ENCODE measurements at places on chromosomes 1 and 21.
A peak's percentile ranks its signal among the peaks of the same experiment; 100 is the strongest.

DNA sequence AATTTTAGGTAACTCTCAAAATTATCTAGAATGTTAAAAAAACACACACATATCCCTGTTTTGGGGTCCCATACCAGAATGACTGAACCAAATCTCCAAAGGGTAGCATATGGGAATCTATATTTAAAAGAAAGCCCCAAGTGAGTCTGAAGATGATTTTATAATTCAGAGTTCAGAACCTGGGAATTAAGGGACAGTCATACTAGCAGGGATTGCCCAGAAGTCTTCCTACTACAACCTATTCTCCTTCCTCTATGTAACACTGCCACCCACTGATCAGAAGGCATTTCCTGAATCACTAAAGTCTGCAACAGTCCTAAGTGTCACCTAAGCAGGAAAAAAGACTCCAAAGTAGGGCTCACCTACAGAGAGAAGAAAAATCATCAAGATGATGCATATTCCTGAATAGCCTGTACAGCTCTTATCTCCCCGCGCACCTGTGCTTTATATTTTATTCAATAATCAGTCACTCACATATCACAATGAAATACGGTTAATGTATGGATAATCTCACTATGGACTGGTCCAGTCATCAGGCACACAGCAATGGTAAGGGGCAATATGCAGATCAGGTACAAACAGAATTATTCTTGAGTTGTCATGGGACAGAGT is 4.9 kb downstream of the RGS1 start:
- no peak for DNase-seq

DNA sequence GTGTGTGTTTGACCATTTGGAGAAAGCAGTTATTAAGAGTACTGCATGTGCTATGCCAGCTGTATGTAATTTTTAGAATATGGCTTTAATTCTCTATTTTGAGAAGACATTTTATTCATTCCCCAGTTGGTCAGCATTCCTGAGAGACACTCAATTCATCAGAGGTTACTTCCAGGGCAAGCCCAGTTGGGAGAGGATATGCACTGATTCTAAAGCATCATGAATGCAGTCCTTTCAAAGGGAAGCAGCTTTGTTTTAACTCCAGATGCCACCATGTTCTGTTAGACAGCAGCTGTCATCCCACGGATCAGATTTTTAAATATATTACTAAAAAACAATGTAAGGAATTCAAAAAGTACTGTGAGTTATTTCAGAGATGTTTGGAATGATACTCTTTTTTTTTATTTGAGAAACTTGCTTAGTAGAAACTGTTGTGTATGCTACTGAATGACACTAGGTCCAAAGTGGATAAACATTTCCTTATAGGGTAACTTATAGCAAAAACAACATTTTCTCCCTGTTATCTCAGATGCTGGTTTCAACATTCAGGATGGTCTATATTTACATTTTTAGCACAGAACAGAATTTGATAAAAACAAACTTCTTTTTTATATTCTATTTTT is 149.5 kb upstream of the B3GALT2 start:
- DNase-seq, result peak; percentile 1

GRCh38 chr1:203627398-203627797 is 766 bp downstream of the ATP2B4 start:
- no peak for DNase-seq

GRCh38 chr1:6809461-6809860 is 24.2 kb downstream of the CAMTA1 start:
- DNase-seq, result no peak

DNA sequence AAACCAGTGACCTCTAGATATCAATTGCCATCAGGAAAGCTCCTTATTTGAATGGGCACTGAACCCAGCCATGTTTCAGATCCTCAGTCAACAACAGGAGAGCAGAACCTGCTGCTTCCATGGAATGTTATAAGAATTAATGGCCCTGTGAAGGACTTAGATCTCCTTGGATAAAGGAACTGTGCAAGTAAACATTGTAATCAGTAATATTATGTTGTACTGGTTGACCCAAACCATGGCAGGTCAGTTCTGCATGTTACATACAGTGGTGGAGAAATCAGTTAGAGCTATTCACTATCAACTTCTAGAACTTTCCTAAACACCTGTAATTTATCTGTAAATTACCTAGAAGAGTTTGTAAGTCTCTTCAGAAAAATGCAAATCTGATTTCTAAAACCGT is 11.2 kb upstream of the CLDN8 start:
- no peak for DNase-seq

DNA sequence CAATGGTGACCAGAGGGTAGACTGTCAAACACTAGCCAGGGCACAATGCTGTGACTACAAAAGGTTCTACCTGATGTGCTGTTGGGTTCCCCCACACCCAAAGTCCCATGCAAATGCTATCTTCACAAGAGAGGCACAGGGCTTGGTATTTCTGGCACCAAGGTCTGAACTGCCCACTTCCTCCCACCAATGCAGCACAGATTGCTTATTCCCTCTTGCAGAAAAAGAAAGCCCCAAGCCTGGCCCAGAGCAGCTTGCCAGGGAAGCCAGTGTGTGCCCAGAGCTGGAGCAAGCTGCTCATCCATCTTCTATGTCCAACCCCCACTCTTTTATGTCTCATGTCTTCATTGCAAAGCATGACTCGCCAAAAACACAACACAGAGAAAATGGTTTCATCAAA is 149.4 kb upstream of the CAMK1G start:
- no peak for DNase-seq

GRCh38 chr1:18058981-18059605 is 48.5 kb upstream of the IGSF21 start:
- DNase-seq, result no peak

DNA sequence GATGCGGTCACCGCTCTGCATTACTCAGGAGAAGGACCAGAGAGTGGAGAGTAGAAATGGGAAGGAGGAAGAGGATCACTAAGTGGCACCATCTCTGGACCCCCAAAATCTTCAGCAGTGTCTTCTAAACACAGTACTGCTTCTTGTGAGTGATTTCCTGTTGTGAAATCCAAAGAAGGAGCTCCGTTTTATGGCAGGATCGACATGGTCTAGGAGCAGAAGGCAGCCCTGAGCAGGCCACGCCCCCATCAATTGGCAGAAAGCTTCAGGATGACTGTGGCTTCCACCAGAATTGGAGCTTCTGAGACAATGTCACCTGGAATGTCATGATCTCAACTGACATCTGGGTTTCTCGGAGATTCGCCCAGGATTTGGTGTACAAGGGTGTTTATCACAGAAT is 171.5 kb downstream of the ADSS2 start:
- no peak for DNase-seq

GRCh38 chr1:178946855-178947676 is 76.2 kb upstream of the ANGPTL1 start:
- DNase-seq, result no peak

DNA sequence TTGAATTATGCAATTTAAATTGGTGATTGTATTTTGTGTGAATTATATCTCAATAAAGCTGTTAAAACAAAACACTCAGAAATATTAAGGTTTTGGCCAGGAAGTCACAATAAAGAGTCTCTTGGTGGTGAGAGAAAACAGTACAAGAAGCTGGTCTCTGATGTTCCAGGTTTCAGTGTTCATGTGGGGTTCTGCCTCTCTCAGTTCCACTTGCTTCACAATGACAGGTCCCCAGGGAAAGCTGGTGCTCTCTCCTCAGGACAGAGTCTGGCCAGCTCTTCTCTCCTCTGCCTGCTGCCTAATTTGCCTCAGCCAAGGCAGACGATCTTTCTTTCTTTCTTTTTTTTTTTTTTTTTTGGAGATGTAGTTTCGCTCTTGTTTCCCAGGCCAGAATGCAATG is 342.9 kb upstream of the PLXNA2 start:
- DNase-seq, result no peak

DNA sequence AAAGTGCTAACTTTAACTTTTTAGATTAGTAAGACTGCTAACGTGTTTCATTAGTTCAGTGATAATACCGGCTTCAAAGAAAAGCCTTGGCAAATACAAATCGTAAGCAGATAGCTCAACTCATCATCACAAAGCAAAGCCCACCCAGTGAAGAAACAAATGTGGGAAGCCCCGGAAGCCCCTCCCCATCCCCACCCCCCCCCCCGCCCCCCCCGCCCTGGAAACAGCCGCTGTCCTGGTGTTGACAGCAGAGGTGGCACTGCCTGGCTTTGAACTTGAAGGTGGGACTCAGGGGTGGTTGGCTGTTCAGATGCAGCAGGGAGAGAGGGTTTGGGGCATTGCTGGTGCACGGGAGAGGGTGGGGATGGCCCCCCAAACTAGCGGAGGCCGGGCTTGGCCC is 14.1 kb downstream of the PDXK start:
- DNase-seq, result no peak

DNA sequence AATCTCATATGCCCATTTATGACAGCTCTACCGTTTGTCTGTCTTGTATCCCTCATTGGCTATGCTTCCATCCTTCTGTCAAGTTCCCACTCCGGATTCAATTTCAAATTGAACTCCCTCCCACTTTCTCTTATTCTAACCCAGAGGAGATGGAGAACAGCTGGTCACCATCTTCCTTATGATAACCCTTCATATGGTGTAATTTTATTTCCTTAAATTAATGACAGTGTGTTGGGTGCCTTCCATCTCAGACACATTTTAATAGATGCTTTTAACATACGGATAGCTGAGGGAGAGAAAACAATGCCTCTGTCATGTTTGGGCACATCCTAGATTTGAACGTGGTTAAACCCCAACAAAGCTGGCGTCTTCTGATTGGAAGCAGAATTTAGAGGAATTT is 103.0 kb upstream of the PLXNA2 start:
- DNase-seq, result no peak

DNA sequence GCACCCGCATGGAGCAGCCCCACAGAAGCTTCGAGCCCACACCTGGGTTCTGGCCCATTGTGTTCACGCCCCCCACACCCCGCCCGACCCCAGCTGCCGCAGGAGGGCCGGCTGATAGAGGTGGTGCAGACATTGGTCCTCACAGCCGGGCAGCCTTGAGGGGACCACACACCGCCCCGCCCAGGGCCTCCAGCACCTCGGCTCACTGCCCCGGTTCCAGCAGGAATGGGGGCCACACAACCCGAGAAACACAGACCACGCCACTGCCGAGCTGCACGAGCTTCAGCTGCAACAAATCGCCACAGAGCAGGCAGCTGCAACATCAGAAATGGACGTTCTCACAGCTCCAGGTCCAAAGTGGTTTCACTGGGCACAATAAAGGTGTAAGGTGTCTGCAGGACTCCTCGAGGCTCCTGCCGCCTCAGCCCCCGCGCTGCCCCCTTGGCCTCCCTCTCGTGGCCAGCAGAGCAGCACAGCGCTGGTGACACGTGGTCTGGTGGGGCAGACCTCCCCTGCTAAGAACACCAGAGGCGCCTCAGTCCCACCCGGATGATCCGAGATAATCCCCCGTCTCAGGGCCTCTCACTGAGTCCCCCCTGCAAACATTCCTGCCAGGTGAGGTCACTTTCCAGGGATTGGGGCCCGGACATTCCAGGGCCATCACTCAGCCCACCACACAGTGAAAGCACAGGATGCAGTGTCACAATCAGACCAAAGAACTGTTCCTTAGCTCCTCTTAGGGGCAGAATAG is 62.3 kb upstream of the ADARB1 start:
- no peak for DNase-seq

DNA sequence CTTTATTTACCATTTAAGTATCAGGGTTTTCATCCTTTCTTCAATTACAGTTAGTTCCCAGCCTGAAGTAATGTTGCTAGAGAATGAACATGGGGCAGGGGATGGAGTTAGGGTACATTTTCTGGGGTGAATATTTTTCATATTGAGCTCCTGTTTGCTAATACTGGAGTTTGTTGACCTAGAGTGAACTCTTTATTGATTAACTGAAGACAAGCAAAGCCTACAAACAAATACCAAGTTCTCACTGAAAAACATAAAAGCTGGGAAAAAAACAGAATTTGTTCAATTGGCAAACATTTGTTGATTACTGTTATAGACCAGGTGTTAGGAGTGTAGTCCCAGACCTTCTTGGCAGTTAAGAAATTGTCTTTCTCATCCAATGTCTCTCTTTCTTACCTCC is 28.2 kb upstream of the PIGV start:
- DNase-seq, result no peak

GRCh38 chr1:205370780-205371179 is 14.1 kb upstream of the KLHDC8A start:
- DNase-seq, result no peak

DNA sequence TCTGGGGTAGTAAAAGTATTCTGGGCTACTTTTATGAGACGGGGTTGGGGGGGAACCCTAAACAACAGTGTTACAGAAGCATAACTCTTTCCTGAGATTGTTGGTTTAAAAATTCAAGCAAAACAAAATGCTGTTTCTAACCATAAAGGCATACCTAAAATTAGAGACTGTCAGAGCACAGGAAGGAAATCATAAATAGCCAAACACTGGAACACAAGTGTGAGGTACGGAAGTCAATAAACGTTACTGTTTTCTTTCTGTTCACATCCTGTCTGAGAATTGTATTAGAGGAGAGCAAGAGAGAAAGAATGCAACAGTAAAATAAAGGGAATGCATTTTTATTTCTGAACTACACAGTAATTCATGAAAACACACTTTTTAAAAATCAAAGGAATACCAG is 42.8 kb upstream of the IL12RB2 start:
- no peak for DNase-seq

- no peak for DNase-seq
Observed at GRCh38 chr21:26637201-26637745, 64.2 kb upstream of the CYYR1 start.

DNA sequence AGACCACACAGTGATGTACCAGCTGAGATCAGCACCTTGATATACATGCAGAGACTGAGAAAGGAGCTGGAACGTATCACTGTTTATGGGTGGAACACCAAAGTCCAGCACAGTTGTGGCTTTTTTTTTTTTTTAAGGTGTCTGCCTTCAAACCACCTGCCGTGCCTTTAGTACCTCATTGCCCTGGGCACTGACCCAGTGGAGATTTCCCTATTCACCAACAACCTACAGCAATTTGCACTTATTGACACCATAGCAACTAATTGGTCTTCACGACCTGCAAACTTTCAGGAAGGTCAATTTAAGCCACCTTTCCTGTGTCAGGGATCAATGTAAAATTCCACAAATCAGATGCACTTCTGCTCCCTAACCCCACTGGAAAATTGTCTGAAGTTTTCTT is 181.6 kb upstream of the ADGRL2 start:
- no peak for DNase-seq

DNA sequence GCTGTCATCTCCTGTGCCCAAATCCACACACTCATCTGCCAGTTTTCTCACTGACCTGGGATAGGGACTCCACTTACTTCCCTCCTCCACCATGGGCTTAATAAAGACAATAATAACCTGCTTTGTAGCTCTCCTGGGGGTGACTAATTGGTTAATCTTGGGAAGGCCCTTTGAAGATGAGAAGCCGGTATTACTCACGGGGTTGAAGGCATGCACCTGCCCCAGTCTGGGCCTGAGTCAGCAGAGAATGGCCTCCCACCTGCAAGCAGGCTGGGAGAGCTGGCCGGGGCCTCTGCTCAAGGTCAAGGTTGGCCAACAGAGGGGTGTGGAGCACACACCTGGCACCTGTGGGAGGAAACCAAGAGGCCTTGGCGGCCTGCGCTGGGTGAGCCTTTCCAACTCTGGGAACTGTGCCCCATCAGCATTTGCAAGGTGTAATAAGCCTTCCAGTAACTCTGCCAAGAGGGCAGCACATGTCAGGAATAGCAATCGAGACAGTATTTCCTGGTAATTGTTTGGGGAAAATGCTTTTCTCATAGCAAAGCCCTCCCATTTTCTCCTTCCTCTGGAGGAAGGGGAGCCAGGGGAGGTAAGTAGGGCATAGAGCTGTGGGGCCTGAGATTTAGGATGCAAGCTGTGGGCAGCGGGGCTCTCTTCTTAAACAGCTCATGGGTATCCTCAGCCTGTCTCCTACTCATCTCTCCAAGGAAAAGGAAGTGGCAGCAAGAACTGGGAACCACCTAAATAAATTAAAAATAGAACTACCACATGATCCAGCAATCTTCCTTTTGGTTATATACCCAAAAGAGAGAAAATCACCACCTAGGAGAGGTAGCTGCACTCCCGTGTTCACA is 49.0 kb downstream of the TOMM20 start:
- no peak for DNase-seq

All from iPS DF 6.9 (cell line).